ENCODE measurements at places on chromosomes 2 and 18.

GRCh38 chr2:17649026-17649425 is 104.6 kb downstream of the SMC6 start:
- DNase-seq: no peak

GRCh38 chr18:48669991-48670750 is 131.3 kb downstream of the CTIF start:
- DNase-seq: no peak

- DNase-seq: no peak
Measured at GRCh38 chr2:137251045-137251444, 485.7 kb downstream of the THSD7B start.

DNA sequence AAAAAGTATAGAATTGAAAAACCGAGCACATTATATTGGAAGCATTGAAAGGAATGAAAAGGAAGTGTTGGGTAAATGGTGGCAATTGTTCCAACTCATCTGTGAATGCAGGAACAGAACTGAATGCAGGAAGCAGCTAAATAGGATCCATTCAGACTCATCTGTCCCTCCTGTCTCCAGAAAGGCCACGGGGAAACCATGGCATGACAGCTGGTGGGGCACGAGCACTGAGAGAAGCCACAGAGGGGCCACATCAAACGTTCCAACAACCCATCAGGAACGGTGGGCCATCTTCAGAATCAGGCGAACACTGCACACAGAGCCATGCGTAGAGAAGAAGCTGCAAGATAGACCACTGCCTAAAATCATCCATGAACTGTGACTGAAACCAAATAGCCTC is 138.5 kb upstream of the SLC35G4 start:
- no peak for DNase-seq

- no peak for DNase-seq
Measured at GRCh38 chr18:77062518-77063003, 70.0 kb downstream of the MBP start.

DNA sequence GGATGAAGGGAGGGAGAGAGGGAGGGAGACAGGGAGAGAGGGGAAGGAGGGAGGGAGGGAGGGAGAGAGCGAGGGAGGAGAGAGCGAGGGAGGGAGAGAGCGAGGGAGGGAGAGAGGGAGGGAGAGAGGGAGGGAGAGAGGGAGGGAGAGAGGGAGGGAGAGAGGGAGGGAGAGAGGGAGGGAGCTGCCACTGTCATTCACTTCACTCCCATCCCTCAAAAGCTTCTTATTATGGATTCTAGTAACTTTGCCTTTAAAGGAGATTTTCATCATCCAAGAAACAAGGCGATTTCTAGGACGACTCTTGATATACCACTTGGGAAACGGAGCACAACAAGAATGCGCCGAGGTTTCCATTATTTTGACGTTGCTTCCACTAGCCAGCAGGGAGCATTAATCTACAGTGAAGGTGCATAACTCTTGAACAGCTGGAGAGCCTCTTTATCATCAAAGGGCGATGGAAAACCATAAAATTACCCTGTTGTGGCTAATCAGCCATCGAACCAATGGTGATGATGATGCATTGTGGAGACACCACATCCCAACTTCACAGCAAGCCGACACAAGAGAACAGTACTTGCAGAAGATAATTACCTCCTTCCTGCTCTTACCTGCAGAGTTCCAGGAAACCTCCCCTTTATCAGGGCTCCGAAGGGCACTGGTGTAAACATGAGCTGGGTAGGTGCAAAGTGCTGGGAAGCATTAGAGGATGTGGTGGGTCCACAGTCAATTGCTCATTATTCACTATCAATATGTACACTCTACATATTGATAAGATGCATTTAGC is 130.5 kb downstream of the EIPR1 start:
- DNase-seq: no peak

- no peak for DNase-seq
Measured at GRCh38 chr2:237663517-237664110, 36.2 kb downstream of the LRRFIP1 start.

GRCh38 chr18:75249672-75250470 is 39.3 kb downstream of the TSHZ1 start:
- DNase-seq: no peak

DNA sequence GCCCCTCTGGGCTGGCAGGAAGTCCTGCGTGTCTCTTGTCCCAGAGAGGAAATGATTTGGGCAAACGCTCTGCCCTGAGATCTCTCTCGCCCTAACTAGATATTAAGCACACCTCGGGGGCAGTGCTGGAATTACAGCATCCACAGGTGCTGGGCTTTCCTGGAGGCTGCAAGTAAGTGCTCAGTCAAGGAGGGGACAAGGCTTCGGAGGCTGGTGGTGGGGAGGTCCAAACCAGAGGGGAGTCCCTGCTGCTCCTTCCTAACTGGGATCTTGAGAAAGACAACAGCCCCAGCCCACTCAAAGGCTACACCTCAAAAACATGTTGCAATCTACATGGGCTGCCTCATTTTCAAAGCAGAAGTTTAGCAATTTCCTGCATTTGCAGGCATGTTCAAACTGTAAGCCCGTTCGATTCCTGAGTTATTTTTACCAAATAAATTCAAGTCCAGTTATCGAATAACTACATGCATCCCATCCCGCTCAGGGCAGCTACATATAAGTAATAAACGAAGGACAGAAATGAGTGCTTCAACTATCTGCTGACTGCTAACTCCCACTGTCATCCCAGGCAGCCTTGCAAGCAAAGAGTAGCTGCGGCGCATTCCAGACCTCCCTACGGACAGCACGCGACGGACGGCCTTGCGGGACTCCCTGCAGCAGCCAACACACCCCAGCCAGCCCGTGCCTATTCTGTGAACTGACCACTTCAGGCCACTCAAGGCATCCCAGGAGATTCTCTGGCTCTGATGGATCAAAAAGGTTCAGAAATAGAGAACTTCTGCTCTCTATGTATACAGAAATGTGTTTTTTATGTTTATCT is 27.5 kb downstream of the ZNF516 start:
- no peak for DNase-seq

DNA sequence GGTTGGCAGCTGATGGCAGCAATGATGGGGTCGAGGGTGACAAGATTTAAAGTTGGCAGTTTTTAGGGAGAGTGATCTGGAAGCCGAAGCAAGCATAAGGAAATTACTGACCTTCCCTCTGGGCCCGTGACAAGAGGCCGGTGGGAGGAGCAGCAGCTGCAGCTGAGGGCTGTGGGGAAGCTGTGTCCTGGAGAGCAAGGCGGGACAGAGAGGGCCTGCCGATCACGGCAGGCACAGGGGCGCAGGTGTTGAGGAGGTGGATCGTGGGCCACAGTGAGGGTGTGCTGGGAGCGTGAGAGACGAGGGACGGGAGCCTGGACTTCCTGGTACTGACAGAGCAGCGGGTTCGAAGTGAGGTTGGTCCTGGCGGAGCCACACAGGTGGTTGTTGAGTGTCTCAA is 31.0 kb downstream of the TRAF3IP1 start:
- DNase-seq: no peak

DNA sequence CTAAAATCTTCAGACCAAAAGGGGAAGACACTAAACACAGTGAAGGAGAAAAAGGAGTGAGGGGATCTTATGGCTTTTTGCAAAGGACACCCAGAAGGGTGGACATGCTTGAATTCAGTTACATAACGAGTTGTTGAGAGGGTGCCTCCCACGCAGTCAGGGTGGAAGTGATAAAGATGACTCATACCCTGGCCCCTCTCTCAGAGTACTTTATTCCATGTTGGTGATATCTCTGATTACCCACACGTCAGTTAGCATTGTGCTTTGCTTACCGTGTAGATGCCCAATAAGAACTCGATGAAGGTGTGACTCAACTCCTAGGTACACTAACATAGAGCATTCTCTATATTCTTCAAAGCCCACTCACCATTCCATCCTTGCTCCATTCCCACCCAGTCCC is 44.4 kb downstream of the EN1 start:
- DNase-seq: no peak

DNA sequence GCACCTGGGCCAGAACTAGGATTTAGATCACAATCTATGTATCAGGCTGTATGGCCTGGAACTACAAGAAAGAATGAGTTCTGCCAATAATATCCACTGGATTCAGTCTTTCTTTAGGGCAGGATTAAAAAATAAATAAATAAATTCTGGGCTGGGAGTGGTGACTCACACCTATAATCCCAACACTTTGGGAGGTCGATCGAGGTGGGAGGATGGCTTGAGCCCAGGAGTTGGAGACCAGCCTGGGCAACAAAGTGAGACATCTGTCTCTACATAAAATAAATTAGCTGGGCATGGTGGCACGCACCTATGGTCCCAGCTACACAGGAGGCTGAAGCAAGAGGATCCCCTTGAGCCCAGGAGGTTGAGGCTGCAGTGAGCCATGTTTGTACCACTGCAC is 8.1 kb downstream of the AMMECR1L start:
- no peak for DNase-seq

DNA sequence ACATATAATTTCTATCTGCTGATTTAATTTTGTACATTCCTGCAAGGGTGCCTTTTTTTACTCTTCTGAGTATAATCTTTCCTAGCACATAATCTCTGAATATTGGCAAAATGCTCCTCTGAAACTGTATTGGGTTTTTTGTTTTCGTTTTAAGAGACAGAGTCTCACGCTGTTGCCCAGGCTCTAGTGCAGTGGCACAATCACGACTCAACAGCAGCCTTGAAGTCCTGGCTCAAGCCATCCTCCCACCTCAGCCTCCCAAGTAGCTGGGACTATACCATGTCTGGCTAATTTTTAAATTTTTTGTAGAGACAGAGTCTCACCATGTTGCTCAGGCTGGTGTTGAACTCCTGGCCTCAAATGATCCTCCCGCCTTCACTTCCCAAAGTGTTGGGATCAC is 104.9 kb downstream of the SPTBN1 start:
- no peak for DNase-seq

DNA sequence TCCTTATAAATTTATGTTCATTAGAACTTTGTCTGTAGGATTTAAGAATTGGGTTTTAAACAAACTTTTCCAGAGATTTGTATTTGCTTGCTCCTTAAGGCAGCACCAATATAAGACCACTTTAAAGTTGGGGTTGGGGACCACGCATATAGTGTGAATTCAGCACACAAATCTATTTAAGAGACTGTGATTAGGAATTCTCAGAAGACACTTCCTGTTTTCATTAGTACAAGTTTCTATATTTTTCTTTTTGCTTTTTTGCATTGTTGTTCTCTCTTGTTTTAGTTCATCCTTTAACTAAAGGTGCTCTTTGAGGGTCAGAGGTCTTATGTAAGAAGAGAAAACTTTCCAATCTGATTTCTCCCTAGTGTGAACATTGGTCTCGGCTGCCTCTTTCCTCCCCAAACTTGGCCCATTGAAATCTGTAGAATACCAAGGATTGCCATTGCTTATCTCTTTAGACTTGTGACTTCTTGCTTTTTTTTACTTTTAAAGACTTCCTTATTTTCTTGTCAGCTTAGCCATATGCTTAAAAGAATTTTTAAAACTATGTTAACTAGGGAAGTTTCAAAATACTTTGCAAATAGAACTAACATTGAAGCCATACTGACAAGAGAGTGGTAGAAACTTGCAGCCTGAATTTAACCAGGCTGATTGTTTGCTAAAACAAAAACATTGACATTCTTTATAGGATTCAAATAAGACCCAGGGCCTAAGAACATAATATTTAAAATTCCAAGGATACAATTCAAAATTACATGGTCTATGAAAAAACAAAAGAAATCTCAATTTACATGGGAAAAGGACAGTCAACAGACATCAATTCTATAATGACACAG is 264.1 kb upstream of the FN1 start:
- DNase-seq: no peak

DNA sequence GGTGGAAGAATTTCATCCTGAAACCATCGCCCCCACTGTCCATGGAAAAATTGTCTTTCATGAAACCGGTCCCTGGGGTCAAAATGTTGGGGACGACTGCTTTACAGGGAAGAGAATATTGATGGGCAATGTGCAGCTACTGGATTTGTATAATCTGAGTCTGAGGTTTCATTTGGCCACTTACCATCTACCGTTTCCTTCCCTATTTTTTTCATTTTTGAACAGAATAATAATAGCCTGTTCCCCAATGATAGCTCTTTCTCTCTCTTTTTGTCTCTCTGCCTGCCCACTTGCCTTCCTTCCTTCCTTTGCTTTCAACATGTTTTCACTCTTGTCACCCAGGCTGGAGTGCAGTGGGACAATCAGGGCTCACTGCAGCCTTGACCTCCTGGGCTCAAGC is 78.3 kb upstream of the TLK1 start:
- no peak for DNase-seq

- no peak for DNase-seq
Measured at GRCh38 chr2:226037526-226037925, 638.0 kb downstream of the NYAP2 start.

GRCh38 chr2:195498176-195498575 is 158.8 kb upstream of the SLC39A10 start:
- DNase-seq: no peak

- no peak for DNase-seq
Measured at GRCh38 chr18:39453882-39454281, 1888.3 kb upstream of the CELF4 start.

DNA sequence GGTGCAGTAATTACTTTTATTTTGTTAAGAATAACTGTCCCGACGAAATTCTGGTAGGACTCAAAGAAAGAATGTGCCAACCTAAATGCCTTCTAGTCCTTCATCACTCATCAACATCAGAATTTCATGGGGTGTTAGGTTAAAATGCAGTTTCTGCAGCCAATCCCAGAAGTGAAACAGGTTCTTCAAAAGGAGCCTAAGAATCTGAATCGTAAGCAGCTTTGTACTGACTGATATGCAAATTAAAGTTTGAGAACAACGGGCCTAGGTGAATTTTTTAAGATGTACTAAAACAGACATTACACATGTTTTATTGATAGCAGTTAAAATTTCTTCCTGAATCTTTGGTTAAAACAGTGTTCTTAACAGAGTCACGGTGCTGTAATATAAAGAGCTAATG is 140.3 kb upstream of the ZC3H15 start:
- no peak for DNase-seq

DNA sequence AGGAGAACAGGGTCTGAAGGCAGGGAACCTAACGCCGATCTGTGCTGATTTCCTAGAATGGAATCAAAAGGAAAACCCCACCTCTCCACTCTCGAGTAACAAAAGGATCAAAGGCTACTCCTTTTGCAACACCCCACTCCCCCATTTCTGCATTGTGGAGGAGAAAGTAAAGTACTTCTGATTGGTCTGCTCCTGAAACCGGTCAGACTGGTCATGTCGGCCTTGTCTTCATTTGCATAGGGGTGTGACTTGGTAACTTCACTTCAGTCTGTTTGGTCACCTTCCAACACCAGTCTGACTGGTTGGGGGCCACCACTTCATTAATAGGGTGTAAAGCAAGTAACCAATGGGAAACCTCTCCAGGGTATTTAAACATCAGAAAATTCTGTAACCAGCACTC is 771.9 kb downstream of the ERBB4 start:
- DNase-seq: peak; percentile 14

- no peak for DNase-seq
Measured at GRCh38 chr2:81247648-81248047, 943.1 kb upstream of the LRRTM1 start.

DNA sequence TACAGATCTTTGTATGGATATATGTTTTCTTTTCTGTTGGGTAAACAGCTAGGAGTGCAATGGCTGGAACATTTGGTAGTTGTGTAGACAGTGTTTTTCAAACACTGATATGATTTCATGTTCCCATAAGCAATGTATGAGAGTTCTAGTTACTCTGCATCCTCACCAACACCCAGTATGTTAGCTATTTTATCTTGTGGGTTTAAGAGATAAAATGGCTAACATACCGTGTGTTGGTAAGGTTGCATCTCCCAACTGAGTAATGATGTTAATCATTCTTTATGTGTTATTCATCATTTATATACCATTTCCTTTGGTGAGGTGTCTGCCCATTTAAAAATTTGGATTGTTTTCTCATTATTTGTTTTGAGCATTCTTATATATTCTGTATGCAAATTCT is 65.7 kb downstream of the LYPD6B start:
- DNase-seq: no peak

Data from NCI-H2081 treated with DMSO at 0.1 percent for 48 hours (cell line).